ENCODE measurements at places on chromosomes 2 and 18.

GRCh38 chr2:171334171-171334570, 99.6 kb downstream of the METTL8 start:
- DNase-seq, result no peak

- no peak for DNase-seq
These were observed 683.6 kb downstream of the CNTNAP5 start for GRCh38 chr2:124708661-124709060.

GRCh38 chr18:4351005-4351404, 104.1 kb downstream of the DLGAP1 start:
- no peak for DNase-seq

GRCh38 chr2:20135631-20136050, 84.2 kb upstream of the LAPTM4A start:
- peak; percentile 67 for DNase-seq

GRCh38 chr2:113129519-113130078, 2.2 kb downstream of the IL1RN start:
- DNase-seq, result no peak

DNA sequence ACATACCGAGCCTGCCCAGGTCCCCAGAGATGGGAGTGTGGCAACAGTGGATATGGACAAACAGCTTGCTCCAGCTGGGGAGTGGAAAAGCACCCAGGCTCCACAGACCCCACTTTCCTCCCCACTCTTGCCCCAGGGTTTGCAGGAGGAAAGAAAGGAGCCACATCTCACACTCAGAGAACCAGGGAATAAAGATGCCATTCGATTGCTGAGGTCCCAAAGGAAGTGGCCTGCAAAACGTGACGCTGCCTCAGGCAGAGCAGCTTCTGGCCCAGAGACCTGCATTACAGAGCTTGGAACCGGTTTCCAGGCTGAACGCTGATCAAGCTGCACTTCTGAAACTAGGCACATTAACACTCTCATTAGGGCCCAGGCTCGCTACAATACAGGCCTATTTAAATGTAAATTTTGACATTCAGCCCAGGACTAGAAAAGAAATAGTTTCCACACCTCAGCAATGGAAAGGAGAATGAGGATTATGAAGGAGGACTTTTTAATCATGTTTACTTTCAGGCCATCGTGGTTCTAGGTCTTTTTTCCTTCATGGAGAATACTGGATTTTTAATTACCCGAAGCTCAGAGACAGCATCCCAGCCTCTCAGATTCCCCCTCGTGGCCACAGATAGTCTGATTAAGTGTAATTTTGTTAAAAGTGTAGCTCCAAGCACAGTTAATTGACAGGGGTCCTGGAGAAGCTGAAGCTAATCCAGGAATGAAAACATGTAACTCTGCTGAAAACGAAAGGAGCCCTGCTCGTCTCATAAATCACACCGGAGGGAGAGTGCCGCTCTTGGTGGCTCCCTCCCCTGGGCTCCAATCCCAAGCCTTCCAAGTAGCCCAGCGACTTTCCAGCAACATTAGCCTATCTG, 221.3 kb upstream of the RAB6C start:
- no peak for DNase-seq

DNA sequence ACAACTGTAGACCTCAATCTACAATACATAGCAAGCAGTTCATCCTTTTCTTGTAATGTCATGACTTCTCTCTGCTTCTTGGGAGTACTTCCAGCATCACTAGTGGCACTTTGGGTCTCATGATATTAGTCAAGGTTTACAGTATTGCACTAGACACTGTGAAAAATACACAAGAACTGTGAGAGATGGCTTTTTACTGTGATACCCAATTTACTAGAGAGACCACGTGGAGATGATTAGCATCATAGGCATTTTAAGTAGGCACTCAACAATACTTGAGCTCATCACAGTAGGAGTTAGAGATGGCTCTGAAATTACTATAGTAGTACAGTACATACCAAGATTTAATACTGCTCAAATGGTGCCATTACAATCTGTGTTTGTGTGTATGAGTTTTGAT, 112.8 kb upstream of the EML6 start:
- no peak for DNase-seq

DNA sequence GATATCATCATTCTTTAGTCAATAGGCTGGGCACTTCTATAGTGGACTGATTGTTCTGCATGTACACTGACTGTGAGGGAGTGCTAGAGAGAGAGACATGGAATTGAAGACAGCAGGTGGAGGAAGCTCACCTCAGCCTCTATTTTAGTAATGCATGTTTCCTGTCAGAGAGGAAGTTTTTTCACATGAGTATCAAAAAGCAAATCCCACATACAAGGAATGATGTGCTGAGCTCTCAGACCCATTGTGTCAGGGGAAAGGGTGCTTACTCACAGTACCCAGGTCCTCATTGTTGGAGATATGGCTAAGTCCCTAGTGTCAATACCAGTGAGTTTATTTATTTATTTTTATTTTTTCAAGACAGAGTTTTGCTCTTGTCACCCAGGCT, 9.9 kb upstream of the CDK15 start:
- no peak for DNase-seq

- DNase-seq, result no peak
These were observed 178.7 kb downstream of the ANTXR1 start for GRCh38 chr2:69191634-69192033.

GRCh38 chr2:179677077-179677688, 184.2 kb downstream of the ZNF385B start:
- no peak for DNase-seq

GRCh38 chr2:33762636-33763035, 163.5 kb upstream of the FAM98A start:
- no peak for DNase-seq
